ENCODE measurements at places on chromosomes 1 and 21.

GRCh38 chr1:98881901-98882300, 122.8 kb downstream of the PLPPR5 start:
- DNase-seq, result no peak

DNA sequence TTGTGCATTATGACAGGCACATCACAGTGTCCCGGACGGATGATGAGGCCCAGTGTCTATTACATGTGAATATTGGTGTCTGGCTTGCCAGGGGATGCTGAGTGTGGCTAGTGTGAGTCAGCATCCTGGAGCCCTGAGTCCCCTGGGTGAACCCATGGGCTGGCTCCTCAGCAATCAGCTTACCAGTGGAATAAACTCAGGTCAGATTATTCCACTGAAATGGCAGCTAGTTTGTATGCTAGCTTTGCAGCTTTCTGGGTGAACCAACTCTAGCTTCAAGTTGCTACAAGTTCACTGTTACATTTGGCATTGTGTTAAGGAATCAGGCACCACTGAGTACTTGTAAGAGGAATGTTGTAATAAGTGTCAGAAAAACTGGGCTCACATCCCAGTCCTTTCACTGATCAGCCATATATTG, 23.9 kb upstream of the RPTN start:
- no peak for DNase-seq

GRCh38 chr1:152679459-152679858, 4.4 kb downstream of the LCE2C start:
- no peak for DNase-seq

GRCh38 chr1:13990939-13991338, 291.0 kb downstream of the PRDM2 start:
- no peak for DNase-seq

- DNase-seq, result no peak
Observed at GRCh38 chr1:194233069-194233468, 1046.7 kb upstream of the B3GALT2 start.

GRCh38 chr1:223077247-223077833, 65.7 kb downstream of the TLR5 start:
- no peak for DNase-seq

DNA sequence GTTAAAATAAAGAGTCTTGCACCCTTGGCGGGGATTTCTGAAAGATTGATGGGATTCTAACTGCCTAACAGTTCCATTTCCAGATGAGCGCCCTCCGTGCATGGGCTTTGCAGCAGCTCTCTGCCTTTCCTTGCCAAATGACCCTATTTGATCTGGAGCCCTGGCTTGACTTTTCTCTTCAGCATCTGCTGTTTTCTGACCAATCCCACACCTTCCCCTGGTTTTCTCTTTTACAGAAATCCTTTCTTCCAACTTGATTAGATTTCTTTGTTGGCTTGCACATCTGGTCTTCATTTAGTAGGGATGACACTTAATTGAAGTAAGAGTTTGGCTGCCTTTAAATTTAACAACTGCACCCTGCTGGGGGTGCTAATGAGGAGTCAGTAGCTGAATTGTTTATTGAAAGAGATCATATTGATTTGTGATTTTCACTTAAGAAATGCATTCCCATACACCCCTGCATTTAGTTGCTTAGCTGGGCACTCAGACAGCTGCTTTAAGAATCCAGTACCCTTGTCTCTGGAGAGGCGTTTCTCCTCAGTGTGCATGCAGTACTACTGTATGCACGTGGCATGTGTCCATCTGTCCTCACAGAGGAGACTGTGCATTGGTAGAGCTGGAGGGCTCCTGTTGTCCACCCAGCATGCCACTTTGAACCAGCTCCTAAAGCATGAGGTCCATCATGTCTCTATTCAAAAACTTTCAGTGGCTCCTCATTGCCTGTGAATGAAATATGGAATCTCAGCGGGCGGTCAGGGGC, 99.7 kb downstream of the NOS1AP start:
- no peak for DNase-seq

DNA sequence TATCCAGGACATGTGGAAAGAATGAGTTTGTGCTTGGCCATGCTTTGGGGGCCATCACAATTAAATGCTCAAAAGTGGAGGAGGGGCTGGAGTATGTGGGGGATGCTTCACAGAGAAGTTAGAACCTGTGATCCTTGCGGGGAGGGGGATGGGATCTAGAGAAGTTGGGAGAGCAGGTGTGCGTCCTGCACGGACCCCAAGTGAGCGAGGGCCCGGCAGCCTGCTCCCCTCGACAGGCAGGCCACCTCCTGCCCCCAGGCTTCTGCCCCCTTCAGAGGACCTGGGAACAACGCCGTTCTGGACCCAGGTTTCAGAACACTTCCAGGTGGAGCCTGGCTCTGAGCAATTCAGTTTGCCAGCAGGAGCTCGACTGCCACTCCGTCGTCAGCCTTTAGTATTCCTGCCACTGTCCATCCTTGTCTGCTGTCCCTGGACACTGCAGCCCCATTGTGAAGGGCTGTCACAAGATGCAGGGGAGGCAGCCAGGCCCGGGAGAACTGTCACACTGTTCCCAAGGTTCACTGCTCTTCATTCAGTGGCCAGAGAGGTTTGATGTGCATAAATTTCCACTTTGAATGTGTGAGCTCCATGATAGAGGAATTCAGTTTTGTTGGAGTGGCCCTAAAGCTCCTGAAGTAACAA, 112.2 kb downstream of the DHRS3 start:
- DNase-seq, result no peak

- DNase-seq, result no peak
Observed at GRCh38 chr1:164953098-164953497, 394.1 kb downstream of the PBX1 start.

GRCh38 chr1:84574936-84575335, 696 bp upstream of the CTBS start:
- DNase-seq, result no peak

GRCh38 chr21:15495965-15496364, 233.8 kb upstream of the USP25 start:
- no peak for DNase-seq

GRCh38 chr1:226201029-226201593, 14.6 kb upstream of the ACBD3 start:
- no peak for DNase-seq

DNA sequence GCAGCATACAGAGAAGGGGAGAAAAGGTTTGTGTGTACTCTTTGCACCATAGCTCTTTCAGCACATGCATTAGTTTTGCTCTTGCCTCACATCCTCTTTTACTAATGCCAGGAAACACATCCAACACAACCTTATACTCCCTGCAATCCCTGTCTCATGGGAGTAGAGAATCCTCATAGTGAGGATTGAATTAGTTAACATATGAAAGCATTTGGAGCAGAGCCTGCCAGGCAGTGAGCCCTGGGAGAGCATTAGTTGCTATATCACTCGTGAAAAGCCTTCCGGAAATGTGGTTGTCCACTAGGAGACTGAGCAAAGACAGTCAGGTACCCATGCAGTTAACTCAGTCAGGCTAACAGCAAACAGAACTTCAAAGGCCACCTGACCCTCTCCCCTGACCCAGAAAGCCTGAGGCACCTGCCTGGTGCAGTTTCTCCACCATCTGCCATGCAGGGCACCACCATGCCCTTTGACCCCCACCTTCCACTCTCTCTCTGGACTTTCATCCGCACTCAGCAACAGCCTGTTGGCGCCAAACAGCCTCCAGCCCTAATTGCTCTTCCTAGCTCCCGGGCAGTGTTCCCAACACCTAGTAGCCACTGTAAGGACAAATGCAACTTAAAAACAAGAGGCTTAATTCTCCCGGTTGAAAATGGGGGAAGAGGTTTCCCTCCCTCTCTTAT, 14.9 kb upstream of the AGT start:
- no peak for DNase-seq

GRCh38 chr1:31930836-31931592, 7.2 kb downstream of the PTP4A2 start:
- no peak for DNase-seq

GRCh38 chr21:15964236-15964855, 234.6 kb downstream of the USP25 start:
- no peak for DNase-seq

GRCh38 chr1:77506771-77507170, 175.7 kb downstream of the ZZZ3 start:
- no peak for DNase-seq

DNA sequence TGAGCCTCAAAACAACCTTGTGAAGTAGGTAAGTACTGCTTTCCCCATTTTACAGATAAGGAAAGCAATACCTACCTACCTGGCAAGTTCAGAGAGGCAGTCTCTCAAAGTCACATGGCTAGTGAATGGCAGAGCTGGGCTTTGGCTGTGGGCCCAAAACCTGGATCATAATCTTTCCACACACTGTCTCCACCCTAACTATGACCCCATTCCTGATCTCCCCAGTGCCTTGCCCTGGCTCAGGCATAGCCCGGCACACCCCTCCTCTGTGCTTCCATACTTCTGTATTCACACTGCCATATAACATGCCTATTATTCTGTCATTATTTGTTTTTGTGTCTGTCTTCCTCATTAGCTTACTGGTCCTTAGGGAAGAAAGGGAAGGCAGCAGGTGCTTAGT, 15.9 kb downstream of the GNG12 start:
- DNase-seq, result no peak

GRCh38 chr1:79100385-79100784, 93.9 kb upstream of the ADGRL4 start:
- DNase-seq, result no peak

- no peak for DNase-seq
Observed at GRCh38 chr1:100358210-100358609, 5.9 kb downstream of the CDC14A start.

DNA sequence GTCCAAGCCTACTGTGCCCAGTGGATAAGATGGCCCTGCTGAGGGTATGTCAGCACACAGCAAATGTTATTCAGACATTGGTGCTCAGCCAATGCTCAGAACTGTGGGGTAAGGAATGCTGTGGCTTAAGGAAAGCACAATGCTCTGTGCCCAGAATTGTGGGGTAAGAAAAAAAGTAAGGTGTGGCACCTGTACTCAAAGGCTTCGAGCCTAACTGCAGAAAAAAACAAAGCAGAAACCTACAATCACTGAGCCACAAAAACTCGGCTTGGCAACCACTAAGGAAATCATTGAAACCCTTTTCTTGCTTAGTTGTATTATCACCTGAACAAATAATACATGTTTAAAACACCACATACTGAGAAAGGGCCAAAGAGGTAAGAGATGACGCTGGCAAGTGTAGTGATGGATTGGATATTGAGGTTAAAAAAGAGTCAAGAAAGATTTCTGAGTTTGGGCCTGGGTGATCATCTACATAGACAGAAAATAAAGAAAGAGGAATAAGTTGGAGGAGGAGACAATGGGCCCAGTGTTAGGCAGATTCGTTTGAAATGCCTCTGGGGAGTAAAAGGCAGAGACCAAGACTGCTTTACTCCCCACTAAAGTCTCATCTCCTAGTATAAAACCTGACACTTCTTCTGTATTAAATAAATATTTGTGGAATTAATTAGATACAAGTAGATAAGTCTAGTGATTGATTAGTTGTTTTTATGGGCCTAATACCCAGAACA, 25.9 kb upstream of the ATP1A1 start:
- DNase-seq, result no peak

DNA sequence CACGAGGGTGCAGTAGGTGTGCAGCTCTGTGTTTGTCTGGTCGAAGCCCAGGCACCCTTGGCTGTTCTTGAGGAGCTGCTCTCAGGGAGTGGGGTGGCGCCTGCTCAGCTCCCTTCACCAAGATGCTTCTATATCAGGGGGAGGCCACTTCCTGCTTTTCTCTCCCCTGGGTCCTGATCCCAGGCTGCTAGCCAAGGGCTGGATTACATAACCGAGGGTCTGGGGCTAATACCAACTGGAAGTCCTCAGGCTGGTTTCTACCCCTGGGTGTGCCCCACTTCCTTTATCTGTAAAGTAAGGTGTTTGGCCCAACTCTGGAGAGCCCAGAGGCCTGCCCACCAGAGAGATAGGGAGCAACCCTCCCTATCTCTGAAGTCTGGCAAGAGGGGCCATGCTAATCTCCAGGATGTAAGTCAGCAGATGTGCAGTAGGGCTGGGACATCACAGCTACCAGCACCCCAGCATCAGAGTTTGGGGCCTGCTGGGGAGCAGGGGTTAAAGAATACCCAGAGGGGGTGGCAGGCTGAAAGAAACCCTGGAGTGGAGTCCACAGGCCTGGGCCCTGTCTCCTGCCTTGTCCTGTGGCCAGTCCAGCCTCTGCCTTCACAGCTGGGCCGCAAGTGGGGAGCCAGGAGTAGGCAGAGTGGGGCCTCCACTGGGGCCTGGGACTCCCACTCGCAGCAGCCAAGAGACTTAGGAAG, 2.1 kb downstream of the SELENBP1 start:
- no peak for DNase-seq

GRCh38 chr1:24374891-24375786, 38.4 kb downstream of the STPG1 start:
- DNase-seq, result no peak

DNA sequence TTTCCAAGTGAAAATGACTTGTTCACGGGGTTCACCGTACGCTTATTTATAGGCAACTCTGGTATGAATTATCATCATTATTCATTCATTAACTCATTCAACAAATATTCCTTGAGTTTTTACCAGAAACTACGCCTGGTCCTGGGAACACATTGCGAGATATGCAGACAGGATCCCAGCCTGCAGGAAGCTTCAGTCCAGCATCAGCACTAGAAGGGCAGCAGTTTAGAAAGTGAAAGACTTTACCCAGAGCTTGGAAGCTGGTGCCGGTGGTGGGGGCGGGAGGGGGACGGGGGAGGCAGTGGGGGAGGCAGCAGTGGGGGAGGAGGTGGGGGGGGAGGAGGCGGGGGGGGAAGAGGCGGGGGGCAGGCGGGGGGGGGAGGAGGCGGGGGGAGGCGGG, 55.9 kb downstream of the SETD4 start:
- no peak for DNase-seq

DNA sequence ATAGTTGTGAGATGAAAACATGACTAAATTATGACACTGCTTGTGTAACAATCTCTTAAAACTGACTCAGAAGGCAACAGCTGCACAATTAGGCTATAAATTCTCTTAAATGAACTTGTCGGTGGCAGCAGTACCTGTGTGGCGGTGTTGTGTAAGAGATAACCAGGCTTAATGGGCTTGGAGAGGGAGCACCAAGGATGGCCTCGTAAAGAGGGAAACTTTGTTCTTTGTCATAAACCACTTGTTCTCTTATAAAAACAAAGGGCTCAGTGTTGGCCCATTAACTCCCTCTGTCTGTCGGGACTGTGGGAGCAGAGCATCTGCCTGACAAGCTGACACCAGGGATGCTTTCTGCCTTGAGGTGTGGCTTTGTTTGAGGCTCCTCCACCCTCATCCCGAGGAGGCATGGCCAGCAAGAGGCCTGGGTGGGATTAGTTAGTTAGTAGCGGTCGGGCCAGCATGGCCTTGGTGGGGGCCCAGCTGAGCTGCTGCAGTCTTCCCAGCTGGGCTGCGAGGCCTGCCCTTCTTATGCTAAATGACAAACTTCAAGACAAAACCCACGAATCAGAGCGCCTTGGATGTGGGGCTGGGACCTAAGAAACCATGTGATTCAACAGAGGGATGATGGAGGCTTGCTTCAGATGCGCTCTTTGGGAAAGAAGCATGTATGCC, 171.4 kb downstream of the CAMTA1 start:
- DNase-seq, result no peak

- DNase-seq, result no peak
Observed at GRCh38 chr1:95953015-95953414, 719.0 kb downstream of the RWDD3 start.

GRCh38 chr1:61680500-61680899, 44.4 kb downstream of the TM2D1 start:
- DNase-seq, result no peak

- no peak for DNase-seq
Observed at GRCh38 chr1:248625971-248626370, 8.9 kb downstream of the OR2T11 start.

GRCh38 chr21:43726686-43727518, 8.0 kb downstream of the PDXK start:
- DNase-seq, result no peak

Data from activated T-helper 2 cell treated with anti-CD3 and anti-CD28 coated beads, Interferon-gamma antibody, Interleukin-2, Interleukin-4, amounts not matched to agents 10 μg/mL and 5 μg/mL and 100 μg/mL, durations not matched to agents 14 hours and 24 hours and 36 hours (primary cell).